Activated T-helper 1 cell treated with Interleukin-2 at 50 U/mL for 16 hours (primary cell): ENCODE measurements at places on chromosomes 12 and 14.
A peak's percentile ranks its signal among the peaks of the same experiment; 100 is the strongest.

GRCh38 chr14:90140298-90140955, 78.6 kb downstream of the KCNK13 start:
- no peak for DNase-seq

GRCh38 chr14:100203962-100204834, 34.7 kb upstream of the YY1 start:
- no peak for DNase-seq

- no peak for DNase-seq
These were observed 113.2 kb downstream of the TRMT5 start for GRCh38 chr14:60867503-60868172.

GRCh38 chr12:74381958-74382357, 155.7 kb upstream of the ATXN7L3B start:
- DNase-seq = no peak

DNA sequence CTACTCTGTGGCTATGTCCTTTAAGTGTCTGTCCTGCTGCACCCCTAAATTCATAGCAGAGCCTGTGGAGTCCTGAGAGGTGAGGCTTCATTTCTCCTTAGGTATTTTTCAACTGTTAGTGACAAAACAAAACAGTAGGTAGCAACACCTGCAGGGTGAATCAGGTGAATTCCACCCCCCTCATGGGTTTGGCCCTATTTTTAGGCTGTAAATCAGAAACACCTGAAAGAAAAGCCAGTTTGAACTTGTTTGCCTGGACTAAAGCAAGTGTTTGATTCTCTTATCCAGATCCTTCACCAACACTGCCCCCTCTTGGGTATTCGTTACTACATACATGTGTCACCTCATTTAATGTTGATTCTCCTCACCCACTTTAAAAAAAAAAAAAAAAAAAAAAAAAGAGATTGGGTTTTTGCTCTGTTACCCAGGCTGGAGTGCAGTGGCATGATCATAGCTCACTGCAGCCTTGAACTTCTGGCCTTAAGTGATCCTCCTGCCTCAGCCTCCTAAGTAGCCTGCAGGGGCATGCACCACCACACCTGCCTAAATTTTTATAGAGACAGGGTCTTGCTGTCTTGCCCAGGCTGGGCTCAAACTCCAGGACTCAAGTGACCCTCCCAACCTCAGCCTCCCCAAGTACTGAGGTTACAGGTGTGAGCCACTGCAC, 10.3 kb downstream of the TBPL2 start:
- no peak for DNase-seq

- no peak for DNase-seq
These were observed 82.3 kb downstream of the CHGA start for GRCh38 chr14:93005135-93005813.

DNA sequence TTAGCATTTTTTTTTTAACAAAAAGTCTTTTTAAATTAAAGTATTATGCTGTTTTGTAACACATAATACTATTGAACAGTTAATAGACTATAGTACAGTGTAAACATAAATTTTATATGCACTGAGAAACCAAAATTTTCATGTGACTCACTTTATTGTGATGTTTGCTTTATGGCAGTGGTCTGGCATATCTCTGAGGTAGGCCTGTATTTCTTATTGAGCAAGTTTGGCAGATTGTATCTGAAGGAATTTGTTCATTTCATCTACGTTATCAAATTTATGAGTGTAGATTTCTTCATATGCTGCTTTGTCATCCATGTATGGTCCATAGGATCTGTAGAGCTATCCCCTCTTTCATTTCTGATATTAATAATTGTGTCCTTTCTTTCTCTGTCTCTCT, 78.8 kb upstream of the PDE3A start:
- no peak for DNase-seq

- peak; percentile 67 for DNase-seq
These were observed 11.2 kb upstream of the FKBP11 start for GRCh38 chr12:48936379-48936979.

DNA sequence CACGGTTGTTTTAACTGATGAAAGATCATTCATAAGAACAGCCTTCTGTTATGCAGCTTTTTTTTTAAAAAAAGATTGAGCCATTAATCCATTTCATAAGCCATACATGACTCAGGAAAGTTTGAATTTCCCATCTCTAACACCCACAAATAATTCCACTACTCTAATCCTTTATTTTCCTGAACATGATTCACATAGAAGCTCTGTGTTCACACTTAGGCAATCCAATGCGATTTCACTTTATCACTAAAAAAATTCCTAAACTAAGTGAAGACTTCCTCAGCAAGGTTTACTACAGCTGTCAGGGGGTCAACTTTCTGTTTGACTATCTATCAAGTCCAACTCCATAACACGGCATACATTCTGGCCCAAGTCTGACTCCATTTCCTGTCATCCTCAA, 25.9 kb downstream of the PKP2 start:
- no peak for DNase-seq

- DNase-seq = no peak
These were observed 10.1 kb upstream of the TMCC3 start for GRCh38 chr12:94660436-94660835.
